ENCODE measurements at places on chromosomes 7 and 10.

GRCh38 chr10:101113890-101114403 lies 17.2 kb upstream of the TLX1 start:
- DNase-seq: no peak

DNA sequence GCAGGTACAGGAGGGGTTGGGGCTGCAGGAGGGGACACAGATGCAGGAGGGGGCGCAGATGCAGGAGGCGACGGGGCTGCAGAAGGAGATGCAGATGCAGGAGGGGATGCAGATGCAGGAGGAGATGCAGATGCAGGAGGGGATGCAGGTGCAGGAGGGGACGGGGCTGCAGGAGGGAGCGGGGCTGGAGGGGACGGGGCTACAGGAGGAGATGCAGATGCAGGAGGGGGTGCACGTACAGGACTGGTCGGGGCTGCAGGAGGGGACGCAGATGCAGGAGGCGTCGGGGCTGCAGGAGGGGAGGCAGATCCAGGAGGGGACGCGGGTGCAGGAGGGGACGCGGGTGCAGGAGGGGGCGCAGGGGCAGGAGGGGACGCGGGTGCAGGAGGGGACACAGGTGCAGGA lies 66.5 kb downstream of the VWA2 start:
- DNase-seq: no peak

DNA sequence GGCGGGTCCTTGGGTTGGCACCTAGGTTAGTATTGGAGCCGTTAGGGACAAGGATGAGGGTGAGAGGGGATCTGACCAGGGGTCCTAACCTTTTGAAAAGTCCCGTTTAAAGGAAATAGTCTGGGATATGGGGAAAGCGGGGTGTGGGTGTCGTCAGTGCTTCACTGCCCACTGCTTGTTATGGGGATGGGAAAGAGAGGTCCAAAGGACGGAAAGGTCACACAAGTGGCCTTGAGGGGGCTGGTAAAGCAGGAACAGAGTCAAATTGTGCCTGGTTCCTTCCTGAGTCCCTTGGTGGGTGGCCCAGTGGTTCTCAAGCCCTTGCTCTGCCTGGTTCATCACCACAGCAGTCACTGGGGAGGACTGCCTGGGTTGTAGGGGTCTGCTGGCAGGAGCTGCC lies 2.6 kb upstream of the ZNF775 start:
- DNase-seq: no peak

GRCh38 chr10:62199584-62199983 lies 69.1 kb downstream of the RTKN2 start:
- no peak for DNase-seq

GRCh38 chr7:21934808-21935207 lies 10.9 kb downstream of the CDCA7L start:
- no peak for DNase-seq

DNA sequence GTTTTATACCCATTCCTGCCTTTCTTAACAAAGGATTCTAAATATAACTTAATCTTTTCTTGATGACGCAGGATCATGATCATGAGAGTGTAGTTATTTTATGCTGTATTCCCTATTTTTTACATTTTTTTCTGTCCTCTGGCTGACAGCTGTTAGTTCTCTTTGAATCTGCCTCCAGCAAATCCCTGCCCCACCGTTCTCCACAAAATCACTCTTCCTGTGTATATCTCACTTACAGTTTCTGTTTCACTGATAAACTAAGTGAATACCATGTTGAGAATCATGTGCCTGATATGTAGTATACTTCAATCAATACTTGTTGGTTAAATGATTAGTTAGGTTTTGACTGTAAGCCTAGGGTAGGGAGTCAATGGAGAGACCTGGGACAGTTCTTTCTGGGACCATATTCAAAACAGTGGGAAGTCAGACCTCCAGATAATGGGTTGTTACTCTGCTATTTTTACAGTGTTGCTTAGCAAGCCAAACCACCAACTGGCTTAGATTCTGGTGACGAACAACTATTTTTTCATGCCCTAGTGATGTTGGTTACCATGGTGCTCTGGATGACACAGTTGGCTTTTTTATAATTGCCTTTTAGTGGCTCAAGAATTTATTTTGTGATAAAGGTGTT lies 12.8 kb downstream of the CNNM1 start:
- no peak for DNase-seq

DNA sequence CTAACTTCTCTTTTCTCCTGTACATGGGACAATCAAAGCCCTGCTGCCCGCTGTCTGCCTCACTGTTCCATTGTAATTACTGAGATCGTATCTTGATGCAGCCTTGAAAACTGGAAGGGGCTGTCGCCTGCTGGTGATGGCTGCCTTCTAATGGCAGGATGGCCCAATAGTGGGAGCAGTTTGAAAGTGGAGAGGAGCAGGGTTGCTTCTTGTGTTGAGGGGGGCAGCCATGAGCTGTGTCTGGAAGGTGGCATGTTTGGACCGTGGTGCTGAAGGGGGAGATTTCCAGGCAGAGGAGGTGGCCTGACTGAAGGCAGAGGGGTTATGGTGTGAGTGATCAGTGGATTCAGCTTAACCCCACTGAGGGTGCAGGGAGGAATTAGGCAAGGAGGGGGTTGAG lies 8.1 kb downstream of the WDFY4 start:
- DNase-seq: no peak

DNA sequence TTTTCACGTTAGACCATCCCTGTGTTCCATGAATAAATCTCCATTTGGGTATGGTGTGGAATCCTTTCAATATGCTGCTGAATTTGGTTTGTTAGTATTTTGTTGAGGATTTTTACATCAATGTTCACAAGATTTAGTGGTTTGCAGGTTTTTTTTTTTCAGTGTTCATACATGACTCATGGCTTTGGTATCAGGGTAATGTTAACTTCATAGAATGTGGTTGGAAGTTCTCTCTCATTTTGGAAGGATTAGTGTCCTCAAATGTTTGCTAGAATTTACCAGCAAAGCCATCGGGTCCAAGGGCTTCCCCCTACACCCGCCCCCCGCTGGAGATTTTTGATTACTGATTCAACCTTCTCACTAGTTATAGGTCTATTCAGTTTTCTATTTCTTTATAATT lies 398.0 kb downstream of the NXPH1 start:
- DNase-seq: no peak

DNA sequence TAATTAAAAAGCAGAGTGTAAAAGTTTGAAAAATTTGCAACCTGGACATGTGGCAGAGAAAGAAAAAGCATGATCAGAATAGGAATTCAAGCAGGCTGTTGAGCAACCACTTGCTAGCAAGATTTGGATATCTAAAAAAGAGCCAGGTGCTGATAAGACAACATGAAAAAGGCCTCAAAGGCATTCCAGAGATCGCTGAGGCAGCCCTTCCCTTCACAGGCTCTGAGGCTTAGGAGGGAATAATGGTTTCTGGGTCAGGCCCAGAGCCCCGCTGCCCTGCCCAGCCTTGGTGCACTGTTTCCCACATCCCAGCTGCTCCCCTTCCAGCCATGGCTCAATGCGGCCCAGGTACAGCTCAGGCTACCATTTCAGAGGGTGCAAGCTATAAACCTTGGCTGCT lies 64.1 kb upstream of the EEPD1 start:
- DNase-seq: no peak

DNA sequence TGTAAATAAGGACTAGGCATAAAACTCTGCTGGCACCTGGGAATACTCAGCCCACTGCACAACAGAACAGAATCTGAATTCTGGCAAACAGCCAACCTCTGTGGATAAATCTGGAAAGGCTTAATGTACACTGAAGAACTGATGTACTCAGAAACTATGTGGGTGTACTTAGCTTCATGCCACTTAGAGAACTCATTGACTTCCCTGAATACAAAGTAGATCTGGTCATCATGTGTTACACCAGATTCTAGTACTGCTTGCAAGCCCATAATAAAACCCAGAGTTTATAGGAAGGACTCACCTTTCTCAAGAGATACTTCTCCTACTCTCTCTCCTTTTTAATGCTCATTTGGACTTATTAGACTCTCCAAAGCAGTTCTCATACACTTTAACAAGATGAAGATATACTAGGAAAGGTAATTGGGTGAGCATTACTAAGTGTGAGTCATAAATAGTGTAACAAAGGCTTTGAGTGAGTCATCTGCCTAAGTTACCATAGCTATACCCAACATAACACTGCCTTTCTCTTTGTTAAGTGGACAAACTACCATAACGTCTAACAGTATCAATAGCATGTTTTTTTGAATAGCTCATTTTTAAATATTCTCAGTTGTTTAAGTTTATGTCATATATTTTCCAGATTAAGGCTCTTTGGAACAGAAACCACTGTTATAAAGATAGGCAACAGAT lies 309.1 kb downstream of the MDFIC start:
- peak; percentile 95 for DNase-seq

DNA sequence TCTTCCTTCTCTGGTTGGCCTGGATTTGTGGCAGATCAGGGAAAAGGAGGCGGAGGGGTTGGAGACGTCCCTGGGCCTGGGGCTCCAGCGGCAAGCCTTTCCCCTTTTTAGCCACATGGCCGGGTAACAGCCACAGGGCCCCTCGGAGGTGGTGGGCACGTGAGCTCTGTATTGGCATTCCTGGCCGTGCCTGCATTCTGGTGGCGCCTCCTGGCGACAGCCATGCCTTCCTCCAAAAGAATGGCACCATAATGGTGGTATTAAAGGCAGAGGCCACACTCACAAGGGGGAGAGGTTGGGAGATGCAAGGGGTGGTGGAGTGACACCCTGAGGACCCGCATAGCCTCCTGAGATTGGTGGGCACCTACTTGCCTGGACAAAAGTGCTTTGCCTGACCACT lies 3.0 kb upstream of the AQP1 start:
- DNase-seq: no peak

- no peak for DNase-seq
These were observed 803.1 kb downstream of the PCDH15 start for GRCh38 chr10:53997953-53998352.

GRCh38 chr10:129586898-129587443 lies 119.9 kb downstream of the MGMT start:
- DNase-seq: no peak

DNA sequence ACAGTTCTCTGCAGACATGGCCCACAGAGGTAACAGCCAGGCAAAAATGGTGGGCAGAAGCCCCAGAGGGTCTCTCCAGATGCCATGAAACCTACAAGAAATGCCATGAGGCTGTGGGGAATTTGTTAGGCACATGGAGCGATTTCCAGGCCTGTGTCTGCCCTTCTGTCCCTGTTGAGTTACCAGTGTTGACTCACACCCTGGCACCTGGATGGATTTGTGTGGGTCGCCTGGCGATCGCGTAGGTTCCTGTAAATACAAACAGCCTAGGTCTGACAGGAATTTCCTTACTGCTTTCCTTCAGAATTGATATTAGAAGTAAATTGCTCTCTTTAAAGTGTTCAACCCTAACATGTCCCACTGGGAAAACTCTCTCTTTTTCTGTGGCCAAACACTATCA lies 164.9 kb upstream of the EEPD1 start:
- DNase-seq: no peak

DNA sequence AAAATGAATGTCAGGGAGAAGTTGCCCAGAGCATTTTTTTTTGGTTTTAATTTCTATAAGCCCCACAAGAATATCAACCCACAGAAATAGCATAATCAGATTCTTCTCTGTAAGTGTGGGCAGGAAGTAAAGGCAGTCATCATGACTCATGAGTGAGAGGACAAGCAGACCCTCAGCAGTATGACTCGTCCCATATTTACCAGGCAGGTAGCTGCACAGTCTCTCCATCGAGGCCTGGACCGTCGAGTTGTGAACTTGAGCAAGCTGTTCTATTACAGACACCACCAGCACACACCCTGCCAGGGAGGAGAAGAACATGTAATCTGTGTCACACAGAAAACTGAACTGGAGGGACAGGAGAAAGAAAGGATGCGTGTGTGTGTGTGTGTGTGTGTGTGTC lies 37.8 kb downstream of the AOAH start:
- DNase-seq: no peak
